Mesangial cell (primary cell): ENCODE measurements at places on chromosomes 16 and 17. TPM values are rescaled to one million over a fixed set of nuclear protein-coding genes. Genes with fewer than 3 reads are reported as not detected.

Gene SCNN1G
- total RNA-seq, result under 0.01 and 0.13 TPM in 2 replicates

Gene ACACA
- 57.3 and 72.8 TPM in 2 replicates for total RNA-seq

Gene ITGAX
- under 0.01 TPM in 2 replicates for total RNA-seq

Gene ZNF768
- 32.4 and 46.5 TPM in 2 replicates for total RNA-seq

Gene SOST
- not detected in 2 replicates for total RNA-seq

Gene C17orf50
- not detected in 2 replicates for total RNA-seq

Gene PTGES3L
- 1.3 and 2.9 TPM in 2 replicates for total RNA-seq

Gene ELMO3
- total RNA-seq, result 0.49 and 2.3 TPM in 2 replicates

Gene CRYM
- total RNA-seq, result 7.5 TPM in 1 of 2 replicates, not detected in the other

Gene KCNJ16
- 4.2 and 44.0 TPM in 2 replicates for total RNA-seq

Gene HSPB9
- total RNA-seq, result not detected in 2 replicates

Gene TRPV2
- total RNA-seq, result 36.8 TPM in 2 replicates
